ENCODE measurements at places on chromosomes 6 and 20.

DNA sequence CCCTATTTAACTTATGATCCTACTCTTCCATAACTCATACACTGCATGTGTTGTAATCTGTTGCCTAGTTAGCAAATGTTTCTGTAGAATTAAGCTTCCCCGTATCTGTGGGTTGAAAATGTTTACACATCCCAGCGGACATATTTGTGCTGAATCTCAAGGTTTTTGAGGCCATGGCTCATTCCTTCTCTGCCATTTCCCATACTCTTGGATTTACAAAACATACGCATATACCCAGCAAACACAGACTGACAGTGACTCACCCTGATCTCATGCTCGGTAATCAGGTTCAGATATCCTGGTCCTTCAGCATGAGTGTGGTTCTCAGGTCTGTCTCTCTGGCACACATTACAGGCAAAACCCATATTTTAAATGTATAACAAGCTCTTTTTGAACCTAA lies 58.7 kb downstream of the AGPAT4 start:
- no peak for ATAC-seq

GRCh38 chr6:162211022-162211421 lies 516.5 kb downstream of the PRKN start:
- ATAC-seq = no peak

GRCh38 chr6:102501615-102502014 lies 1108.1 kb downstream of the GRIK2 start:
- ATAC-seq = no peak

DNA sequence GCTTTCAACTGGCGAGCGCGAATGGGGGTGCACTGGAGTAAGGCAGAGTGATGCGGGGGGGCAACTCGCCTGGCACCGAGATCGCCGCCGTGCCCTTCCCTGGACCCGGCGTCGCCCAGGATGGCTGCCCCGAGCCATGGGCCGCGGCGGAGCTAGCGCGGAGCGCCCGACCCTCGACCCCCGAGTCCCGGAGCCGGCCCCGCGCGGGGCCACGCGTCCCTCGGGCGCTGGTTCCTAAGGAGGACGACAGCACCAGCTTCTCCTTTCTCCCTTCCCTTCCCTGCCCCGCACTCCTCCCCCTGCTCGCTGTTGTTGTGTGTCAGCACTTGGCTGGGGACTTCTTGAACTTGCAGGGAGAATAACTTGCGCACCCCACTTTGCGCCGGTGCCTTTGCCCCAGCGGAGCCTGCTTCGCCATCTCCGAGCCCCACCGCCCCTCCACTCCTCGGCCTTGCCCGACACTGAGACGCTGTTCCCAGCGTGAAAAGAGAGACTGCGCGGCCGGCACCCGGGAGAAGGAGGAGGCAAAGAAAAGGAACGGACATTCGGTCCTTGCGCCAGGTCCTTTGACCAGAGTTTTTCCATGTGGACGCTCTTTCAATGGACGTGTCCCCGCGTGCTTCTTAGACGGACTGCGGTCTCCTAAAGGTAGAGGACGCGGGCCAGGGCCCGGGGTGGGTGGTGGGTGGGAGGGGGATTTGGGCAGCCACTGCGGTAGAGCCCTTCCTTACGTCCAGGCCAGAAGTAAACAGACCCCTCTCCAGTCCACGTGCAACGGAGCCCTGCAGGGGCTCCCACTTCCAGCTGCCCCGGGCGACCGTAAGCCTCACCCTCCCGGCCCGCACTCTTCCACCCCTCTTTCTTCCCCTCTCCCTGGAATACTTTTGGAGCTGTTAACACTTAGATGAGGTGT lies 998 bp downstream of the BMP2 start:
- ATAC-seq = no peak

DNA sequence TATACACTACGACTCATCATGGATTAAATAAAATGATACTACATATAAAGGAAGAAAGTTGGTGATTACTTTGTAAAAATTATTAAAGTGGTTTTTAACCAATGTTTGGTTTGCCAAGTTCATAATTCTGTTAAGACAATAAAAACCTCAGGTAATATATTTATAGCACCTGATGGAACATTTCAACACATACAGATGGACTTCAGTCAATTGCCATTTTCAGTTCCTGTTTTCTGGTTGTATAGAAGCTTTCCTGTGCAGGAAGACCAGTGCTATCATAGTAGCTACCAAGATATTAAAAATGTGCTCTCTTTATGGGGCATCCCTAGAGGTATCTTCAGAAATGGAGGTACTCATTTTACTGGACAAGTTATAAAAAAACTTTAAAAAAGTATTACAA lies 1686.4 kb downstream of the GRIK2 start:
- ATAC-seq = no peak

GRCh38 chr6:155528982-155529453 lies 73.4 kb upstream of the NOX3 start:
- no peak for ATAC-seq

DNA sequence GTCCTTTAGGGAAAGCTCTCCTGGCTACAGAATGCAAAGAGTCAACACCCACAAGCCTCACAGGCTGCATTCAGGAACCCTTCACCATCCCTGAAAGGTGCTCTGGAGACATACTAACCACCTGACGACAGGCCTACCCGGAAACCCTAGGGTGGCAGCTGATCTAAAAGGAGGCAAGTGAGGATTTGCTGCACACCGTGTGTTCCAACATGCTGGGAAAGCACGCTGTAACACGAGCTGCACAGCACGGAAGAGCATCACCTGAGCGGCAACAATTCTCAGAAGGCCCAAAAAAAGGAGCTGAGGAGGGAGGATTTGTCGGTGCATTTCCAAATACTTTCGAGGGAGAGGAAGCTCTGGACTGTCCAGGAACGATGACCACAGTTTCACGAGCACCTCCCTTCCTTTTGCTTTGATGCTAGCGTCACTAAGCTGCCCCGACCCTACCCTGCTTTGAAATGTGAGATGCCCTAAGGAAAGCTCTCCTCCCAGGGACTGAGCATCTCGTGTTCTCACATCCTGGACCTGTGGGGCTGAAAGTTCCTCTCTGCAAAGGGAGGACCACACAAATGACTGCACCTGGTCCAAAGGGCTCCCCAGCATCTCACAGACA lies 87.0 kb downstream of the PPP1R3G start:
- ATAC-seq = no peak

DNA sequence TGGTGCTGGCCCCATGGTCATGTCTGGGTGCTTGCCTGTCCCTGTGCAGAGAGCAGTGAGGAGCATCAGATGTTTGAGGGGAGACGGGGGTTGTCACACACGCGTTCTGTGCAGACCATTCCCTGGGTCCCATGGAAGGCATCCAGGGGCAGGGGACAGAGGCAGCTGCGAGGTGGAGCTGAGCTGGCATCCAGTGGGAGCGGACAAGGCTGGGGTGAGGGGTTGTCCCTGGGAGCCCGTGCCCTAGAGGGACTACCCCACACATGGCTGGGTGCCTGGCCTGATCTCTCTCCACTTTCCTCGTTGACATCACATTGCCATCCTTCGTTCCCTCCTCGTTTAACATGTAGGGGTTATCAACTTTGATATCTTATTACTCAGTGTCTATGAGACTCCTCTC lies 331.3 kb downstream of the CDH4 start:
- ATAC-seq = no peak

- ATAC-seq = peak; percentile 91
Measured at GRCh38 chr6:32685603-32686002, 19.1 kb upstream of the HLA-DQB1 start.

GRCh38 chr6:147528511-147529145 lies 20.1 kb downstream of the SAMD5 start:
- no peak for ATAC-seq

- ATAC-seq = no peak
Measured at GRCh38 chr6:159429433-159429832, 260.2 kb downstream of the FNDC1 start.

- peak; percentile 75 for ATAC-seq
Measured at GRCh38 chr6:32868257-32868788, 14.3 kb downstream of the PSMB9 start.

GRCh38 chr20:58328836-58329235 lies 19.3 kb downstream of the RAB22A start:
- ATAC-seq = no peak

DNA sequence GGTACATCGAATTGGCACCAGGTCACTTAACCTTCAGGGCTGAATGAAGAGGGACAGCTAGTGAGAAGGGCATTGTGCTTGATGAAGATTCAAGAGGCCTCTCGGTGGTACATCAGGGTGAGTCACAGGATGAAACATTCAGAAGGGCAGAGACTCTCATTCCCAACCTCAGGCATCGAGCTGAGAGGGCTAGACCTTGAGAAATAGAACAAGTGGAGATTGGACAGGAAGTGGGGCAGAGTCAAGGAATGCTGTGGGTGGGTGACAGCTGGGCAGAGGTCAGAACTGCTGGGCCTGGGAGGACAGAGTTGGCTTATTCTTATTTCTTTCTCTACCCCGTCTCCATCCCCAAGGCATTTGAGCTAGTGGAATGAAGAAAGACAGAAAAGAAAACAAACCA lies 126.0 kb downstream of the SCML4 start:
- no peak for ATAC-seq

DNA sequence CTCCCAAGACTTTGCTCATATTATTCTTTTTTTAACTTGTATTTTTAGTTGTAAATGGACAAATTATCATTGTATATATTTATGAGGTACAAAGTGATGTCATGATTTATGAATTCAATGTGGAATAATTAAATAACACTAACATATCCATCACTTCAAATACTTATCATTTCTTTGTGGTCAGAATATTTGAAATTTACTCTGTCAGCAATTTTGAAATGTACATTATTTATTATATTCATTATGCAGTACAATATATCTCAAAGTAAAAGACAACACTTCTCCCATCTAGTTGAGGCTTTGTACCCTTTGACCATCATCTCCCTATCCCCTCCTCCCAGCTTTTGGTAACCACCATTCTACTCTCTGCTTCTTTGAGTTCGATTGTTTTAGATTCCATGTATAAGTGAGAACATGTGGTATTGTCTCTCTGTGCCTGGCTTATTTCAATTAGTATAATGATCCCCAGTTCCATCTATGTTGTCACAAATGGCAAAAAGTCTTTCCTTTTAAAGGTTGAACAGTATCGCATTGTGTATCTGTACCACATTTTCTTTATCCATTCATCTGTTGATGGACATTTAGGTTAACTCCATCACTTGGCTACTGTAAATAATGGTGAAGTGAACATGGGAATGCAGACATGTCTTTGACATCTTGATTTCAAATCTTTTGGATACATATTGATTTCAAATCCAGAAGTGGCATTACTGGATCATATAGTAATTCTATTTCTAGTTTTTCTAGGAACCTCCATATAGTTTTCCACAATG lies 197.2 kb downstream of the KIF6 start:
- no peak for ATAC-seq

DNA sequence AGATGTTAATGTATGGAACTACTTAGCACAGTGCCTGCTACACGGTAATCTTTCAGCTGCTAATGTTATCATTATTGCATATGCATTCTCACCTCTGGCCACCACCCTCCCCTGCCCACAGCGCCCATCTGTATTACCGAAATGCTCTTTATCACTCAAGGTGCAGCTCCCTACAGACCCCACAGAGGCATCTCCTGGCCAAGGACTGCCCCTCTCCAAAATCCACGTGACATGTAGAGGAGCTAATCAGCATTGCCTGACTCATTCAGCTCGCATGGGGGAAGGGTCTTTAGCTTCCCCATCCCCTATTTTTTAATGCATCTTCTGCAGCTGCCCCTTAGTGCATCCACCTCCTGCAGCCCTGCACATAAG lies 41.8 kb downstream of the SLC22A23 start:
- ATAC-seq = no peak

- no peak for ATAC-seq
Measured at GRCh38 chr6:84975316-84975715, 210.9 kb upstream of the TBX18 start.

GRCh38 chr6:146884728-146885127 lies 286.0 kb downstream of the ADGB start:
- no peak for ATAC-seq

- ATAC-seq = no peak
Measured at GRCh38 chr20:59471653-59472421, 132.5 kb upstream of the PHACTR3 start.

- ATAC-seq = no peak
Measured at GRCh38 chr6:44664716-44665115, 277.2 kb downstream of the CDC5L start.

- ATAC-seq = no peak
Measured at GRCh38 chr20:47506850-47507249, 5.2 kb downstream of the NCOA3 start.

GRCh38 chr20:18677126-18677525 lies 89.3 kb downstream of the DTD1 start:
- ATAC-seq = no peak

DNA sequence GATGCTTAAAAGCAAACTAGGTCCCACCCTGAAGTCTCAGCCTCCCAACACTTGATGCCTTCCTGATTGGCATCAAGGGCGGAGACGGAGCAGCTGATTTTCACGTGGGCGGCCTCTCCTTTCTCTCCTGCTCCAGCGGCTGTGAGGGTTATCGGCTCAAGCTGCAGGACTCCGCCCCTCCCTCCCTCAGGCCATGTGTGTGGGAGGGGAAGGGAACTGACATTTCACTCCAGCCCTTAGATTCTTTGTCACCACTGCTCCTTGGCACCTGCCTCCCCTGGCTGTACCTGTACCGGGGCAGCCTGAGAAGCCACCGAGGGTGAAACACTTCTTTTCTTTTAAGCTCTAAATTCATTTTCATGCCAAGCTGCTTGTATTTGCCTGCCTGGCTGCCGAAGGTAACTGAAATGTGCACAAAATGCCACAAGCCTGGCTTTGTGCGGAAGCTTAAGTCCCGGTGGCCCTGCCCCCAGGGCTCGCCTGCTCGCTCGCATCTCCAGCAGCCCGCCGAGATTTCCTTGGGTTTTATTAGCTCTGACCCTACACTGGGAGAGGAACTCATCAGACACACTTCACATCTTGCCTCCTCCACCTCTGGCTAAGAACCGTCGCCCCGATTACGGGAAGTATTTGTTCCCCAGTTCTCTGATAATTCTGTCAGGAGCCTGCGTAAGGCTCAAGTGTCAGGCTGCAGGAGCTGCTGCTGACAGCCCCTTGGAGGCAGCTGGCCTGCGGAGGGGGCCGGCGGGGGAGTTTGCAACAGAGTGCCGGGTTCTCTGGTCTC lies 9.6 kb upstream of the CPNE5 start:
- ATAC-seq = no peak

GRCh38 chr6:53484476-53485280 lies 60.2 kb downstream of the GCLC start:
- peak; percentile 57 for ATAC-seq

- peak; percentile 28 for ATAC-seq
Measured at GRCh38 chr20:47814632-47815415, 29.5 kb upstream of the SULF2 start.

GRCh38 chr6:111651185-111652034 lies 45.7 kb upstream of the TRAF3IP2 start:
- no peak for ATAC-seq

GRCh38 chr20:61045876-61046585 lies 206.0 kb upstream of the CDH4 start:
- no peak for ATAC-seq

DNA sequence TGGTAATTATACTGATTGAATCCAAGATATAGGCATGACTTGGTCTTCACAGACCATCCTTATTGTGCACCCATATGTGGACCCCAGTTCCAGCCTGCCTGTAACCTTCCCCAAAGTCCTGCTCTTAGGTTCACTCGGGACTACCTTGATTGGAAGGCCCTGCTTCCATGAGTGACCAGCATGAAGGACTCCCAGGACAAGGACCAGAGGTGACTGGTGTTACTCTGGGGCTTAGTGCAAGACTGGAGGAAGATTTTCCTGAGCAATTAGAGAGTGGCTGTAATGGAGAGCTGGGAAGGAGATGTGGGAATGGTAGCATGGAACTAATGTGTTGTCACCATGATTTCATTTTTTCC lies 15.1 kb downstream of the BRD2 start:
- ATAC-seq = no peak

- ATAC-seq = peak; percentile 98
Measured at GRCh38 chr6:5723841-5724691, 282.7 kb downstream of the NRN1 start.

GRCh38 chr20:42639140-42639539 lies 550.6 kb downstream of the PTPRT start:
- ATAC-seq = no peak
